H54 (cell line): ENCODE measurements at places on chromosomes 1 and 21.

DNA sequence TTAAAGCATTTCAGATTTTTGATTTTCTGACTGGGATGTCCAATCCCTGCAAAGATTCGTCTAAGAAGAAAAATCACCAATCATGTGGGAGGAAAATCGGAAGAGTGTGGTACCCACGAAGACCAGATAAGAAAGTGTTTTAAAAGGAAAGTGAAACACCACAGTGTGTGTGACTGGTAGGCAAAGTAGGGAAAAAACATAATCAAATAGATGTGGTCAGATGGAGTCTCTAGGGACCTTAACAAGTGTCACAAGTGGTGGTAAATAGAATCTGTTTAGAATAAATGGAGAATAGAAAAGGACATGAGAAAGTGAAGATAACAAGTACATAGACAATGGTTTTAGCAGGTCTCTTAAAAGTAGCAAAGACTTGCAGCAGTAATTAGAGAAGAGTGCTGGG lies 154.6 kb downstream of the SLC30A10 start:
- no peak for DNase-seq

DNA sequence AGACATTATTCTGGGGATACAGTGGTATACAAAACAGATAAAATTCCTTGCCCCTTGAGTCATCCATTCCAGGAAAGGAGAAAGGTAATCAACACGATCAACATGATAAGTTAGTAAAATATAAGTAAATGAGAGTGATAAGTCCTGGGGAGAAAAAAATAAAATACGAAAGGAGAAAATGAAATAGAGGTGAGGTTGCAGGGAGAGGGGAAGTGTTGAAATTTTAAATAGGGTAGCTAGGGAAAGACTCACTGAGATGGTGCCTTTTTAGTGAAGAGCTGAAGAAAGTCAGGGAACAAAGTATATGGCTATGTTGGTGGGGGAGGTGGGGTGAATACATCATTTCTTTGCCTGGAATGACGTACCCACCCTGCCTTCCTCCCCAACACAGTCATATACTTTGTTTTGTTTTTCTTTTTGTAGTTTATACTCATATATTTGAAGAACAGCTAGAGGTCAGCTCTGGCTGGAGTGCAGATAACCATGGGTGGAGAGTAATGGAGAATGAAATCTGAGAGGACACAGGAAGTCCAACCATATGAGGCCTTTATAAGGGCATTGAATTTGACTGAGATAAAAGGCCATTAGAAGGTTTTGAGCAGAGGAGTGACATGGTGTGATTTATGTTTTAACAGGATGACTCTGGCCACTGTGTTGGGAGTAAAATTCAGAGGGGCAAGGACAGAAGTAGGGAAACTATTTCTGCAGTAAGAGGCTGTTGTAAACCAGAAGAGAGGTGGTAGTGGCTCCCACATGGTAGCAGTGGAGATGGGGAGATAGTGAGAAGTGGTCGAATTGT lies 54.8 kb downstream of the OSBPL9 start:
- DNase-seq = peak; percentile 19

DNA sequence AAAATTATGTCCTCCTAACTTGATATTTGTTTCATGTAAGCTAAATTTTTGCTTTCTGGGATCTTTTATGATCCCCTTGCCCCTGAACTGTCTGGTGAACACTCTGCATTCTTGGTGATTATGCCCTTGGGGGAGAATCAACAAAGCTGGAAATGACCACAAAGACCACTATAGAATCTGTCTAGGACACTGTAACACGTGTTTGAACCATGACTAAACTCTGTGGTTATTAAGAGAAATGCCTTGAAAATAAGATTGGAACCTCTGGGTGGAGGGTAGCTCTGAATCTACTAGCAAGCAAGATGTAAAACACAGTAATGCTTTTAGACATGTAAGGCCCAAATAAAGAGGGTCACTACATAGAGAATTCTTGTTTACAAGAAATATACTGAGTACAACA lies 237.5 kb downstream of the HMCN1 start:
- DNase-seq = no peak

GRCh38 chr1:19274636-19275035 lies 13.9 kb downstream of the AKR7A3 start:
- DNase-seq = no peak

GRCh38 chr1:32151319-32151787 lies 28.1 kb upstream of the TXLNA start:
- peak; percentile 51 for DNase-seq

GRCh38 chr21:42724226-42724920 lies 71.0 kb downstream of the PDE9A start:
- DNase-seq = peak; percentile 95

DNA sequence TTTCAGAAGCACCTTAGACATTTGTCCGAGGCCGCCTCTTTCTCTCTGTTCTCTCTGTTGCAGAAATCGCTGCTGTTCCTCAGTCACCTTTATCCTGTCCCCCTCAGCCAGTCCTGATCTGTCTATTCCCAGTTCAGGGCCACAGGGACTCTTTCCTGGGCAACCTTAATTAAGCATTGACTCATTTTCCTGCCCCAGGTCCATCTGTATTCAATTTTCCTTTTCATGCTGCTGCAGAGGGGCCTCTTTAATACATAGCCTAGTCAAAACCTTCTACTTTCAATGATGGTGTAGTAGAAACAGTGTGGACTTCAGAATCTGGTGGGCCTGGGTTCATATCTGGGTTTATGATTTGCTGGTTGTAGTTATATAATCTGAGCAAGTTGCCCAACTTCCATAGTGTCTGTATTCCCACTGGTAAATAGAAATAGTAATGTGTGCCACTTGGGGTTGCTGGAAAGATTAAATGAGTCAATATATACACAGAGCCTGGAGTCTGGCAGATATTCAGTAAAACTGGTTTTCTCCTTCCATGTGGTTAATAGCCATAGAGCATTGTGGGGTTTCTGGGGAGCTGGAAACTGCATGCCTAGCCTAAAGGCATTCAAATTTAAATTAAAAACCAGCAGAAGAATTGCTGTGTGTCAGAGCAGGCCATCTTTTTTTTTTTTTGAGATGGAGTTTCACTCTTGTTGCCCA lies 4.5 kb downstream of the TRAF5 start:
- no peak for DNase-seq

DNA sequence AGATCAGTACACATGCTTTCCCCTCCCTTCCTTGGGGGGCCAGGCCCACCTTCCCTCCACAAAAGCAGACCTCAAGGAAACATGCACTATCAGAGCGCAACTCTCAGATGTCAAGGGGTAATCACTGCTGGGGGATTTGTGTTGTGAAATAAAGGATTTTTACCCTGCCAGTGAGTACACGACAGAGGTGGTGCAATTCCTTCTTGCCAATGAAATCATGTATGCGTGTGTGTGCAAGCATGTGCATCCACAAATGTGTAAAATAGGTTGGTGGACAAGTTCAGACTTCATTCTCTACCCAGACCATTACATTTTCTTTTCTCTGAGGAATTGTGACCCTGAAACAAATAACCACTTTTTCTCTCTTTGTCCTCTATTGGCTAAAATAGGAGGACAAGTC lies 9.8 kb upstream of the NOS1AP start:
- no peak for DNase-seq

DNA sequence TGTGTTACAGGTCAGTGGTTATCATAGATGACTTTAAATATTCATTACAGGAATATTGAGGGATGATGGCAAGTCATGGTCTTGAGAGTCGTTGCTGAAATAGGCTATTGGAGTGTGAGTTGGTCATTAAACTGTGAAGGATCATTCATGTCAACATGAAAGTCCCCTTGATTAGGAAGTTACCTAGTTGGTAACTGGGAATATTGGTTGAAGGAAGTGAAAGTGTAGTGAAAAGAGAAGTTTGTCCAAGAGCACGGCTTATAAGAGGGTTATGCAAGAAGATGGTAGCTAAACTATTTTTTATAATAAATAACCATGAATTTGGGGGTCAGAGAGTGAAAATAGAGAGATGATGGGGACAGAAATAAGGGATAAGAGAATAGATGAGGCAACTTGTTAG lies 16.9 kb downstream of the CRB1 start:
- DNase-seq = no peak
